ENCODE measurements at places on chromosomes 7 and 10.

- DNase-seq = no peak
These were observed 177.3 kb downstream of the RPS24 start for GRCh38 chr10:78210976-78211375.

- no peak for DNase-seq
These were observed 131.3 kb downstream of the GLI3 start for GRCh38 chr7:42105554-42106358.

GRCh38 chr7:143973870-143974416 lies 19.3 kb downstream of the OR2F1 start:
- DNase-seq = no peak

GRCh38 chr10:29720149-29720548 lies 85.4 kb upstream of the SVIL start:
- no peak for DNase-seq

GRCh38 chr10:121374121-121374520 lies 224.1 kb downstream of the FGFR2 start:
- no peak for DNase-seq

- no peak for DNase-seq
These were observed 169.7 kb downstream of the CACNA2D1 start for GRCh38 chr7:82273886-82274285.

GRCh38 chr10:71972746-71973695 lies 8.8 kb downstream of the CHST3 start:
- no peak for DNase-seq

- no peak for DNase-seq
These were observed 7.9 kb upstream of the RALA start for GRCh38 chr7:39615350-39615975.

- no peak for DNase-seq
These were observed 131.1 kb upstream of the PTPRZ1 start for GRCh38 chr7:121741896-121742295.

DNA sequence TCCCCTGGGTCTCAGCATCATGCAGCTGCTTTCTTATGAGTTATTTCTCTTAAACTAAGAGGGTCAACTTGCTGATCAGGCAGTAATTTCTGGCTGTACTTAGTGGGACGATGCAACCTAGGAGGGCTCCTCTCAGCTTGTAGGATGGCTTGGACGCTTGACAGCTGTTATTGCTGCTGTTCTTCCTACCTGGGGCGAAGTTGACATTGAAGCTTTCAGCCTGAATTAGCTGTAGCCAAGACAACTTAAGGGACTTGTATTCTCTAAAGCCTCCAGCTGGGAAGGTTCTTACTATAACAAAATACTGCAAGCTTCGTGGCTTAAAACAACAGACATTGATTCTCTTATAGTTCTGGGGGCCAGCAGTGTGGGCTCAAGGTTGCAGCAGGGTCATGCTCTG lies 224.9 kb downstream of the ACTR3B start:
- DNase-seq = no peak

- no peak for DNase-seq
These were observed 69.1 kb upstream of the ITGB1 start for GRCh38 chr10:33027088-33027487.

DNA sequence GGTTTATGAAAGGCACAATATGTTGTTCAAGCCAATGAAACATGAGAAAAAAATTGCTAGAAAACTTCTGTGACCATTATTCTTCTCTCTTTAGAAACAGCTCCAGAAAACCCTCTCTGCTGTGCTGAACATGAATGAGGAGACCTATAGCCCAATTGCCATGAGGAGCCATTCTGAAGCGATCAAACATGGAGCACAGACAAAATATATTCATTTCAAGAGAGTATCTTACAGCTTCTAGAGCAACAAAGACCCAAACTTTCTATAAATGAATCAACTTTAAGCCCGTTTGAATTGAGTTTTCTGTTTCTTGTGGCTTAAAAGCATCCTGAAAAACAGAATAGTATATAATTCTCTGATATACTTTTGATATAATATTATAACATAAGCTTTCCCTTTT lies 83.4 kb upstream of the UCN3 start:
- DNase-seq = no peak

DNA sequence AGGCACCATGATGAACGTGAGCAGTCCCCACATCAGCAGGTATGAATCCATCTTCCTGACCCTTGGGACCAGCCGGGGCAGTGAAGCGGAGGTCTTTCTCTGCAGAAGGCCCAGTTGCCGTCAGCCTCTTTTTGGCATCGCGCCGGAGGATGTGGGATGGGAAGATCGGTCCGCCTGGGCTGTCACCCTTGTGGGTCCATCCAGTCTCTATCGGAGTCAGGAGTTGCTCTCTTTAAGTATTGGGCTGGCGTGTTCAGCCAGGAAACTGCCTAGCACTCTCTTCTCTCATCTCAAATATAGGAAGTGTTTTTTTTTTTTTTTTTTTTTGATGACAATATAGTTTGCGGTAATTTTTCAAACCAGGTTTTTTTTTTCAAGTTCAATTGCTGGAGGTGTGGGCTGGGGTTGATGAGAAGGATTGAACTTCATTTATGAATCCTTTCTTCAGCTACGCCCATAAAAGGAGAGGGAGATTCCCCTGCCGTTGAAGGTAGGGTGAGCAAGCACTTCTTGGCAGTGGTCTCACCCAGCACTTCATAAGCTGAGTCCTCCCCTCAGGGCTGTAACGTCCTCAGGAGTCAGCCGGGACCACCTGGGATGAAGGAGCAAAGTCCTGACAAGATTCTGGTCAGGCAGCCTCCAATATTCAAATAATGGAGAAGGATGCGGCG lies at the start of gene IL2RA:
Gene IL2RA, minus strand, starts transcription at position 267 of the 671 bp plus-strand sequence. Its CDS starts 216 bp downstream, at position 51.
- no peak for DNase-seq

Data from DND-41 (cell line).